ENCODE measurements at places on chromosomes 5 and 9.

- DNase-seq = no peak
Observed at GRCh38 chr5:129079496-129079895, 15.1 kb upstream of the ISOC1 start.

DNA sequence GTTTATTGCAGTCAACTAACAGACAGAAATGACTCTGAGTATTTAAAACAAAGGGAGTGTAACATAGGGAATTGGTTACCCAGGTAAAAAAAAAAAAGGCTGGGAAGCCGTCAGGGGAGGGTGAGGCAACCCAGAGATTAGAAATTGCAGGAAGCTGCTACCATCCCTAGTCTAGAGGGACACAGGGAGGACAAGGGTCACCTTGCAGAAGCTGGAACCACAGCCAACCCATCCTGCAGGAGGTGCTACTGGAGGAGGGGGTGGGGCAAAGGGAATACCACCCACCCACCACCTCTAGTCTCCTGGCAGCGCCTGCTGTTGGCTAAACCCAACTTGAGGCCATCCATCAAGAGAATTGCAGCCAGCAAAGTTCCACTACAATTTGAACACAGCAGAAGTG, 6.5 kb downstream of the CAST start:
- no peak for DNase-seq

DNA sequence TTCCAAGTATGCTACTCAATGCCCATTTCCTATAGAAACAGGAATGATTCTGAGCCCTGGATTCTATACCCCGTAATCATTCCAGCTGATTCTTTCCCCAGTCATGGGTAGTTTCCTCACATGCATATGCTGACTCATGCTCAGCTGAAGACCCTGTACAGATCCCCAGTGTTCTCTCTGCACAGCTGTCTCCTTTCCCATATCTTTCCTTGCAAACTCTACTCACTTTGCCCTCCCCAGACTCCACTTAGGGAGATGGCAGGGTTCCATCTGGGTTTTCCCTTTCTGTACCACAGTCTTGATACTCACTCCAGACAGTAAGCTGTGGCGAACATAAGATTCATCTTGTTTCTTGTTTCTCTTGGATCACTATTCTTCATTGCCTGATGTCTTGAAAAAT, 357.6 kb downstream of the RAB3C start:
- DNase-seq = no peak

DNA sequence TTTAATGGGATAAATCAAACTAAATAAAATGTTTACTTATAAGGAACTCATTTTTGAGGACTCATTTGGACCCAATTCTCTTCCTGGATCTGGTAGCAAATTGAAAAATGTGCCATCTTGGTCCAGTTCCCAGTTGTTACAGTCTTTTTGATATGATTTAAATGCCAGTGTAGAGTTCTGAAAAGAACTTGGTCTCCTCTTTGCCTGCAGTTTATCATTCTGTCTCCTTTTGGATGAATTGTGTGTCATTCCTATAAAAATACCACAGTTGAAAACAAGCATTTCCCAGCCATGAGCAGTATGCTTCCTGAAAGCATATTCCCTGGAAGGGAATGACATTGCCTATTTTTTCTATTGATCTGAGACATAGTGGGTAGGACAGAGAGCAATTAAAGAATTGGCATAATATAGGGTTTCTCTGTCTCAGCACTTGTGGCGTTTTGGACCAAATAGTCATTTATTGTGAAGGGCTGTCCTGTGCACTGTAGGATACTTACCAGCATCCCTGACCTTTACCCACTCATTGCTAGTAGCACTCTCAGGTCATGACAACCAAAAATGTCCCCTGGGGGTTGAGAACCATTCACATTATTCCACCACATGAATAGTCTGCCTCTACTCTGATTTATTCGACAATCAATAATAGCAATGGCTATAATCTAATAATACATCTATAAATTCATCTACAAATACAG, 181.8 kb downstream of the NXNL2 start:
- no peak for DNase-seq

- DNase-seq = no peak
Observed at GRCh38 chr5:76273206-76273885, 129.7 kb upstream of the IQGAP2 start.

GRCh38 chr9:105483618-105484017, 35.8 kb downstream of the FSD1L start:
- no peak for DNase-seq

DNA sequence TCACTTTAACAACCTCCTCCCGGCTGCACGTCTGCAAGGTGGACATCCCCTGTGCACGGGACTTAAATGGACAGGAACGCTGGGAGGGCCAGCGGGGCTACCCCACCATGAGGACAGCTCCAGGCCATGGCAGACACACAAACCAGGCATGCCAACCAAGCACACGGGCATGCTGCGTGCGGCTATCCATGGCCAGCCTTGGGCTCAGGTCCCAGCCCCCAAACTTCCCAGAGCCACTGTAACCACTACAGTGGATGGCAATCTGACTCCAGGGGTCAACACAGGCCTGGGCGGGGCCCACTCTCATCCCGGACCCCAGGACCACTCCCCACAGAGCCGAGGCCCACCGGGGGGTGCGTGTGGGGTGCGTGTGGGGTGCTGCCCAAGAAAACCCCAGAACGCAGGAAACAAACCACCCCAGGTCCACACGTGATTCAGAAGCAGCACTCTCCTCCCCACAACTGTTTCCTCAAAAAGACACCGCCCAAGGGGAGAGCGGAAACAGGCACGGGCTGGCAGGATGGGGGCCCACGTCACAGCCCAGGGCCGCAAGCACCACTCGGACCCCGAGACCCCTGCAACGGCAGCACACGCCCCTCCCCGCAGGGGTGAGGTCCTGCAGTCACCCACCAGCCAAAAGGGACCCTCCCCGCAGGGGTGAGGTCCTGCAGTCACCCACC, 7.4 kb downstream of the SLC12A7 start:
- DNase-seq = peak; percentile 70

DNA sequence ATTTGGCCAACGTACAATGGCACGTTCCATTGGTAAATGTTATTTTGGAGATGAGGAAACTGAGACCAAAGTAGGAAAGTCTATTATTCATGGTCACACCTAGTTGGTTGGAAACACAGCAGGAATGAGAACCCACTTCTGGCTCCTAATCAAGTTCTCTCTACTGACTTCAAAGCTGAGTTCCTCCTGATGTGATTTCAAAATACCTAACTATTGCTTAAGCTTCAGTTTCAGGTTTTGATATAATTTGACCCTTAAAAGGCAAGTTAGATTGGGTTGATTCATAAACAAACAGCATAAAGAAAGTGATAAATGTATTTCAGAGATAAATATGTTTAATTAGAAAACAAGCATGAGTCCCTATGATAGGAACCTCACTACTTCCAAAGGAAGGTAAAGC, 312.5 kb downstream of the PARP8 start:
- DNase-seq = no peak

DNA sequence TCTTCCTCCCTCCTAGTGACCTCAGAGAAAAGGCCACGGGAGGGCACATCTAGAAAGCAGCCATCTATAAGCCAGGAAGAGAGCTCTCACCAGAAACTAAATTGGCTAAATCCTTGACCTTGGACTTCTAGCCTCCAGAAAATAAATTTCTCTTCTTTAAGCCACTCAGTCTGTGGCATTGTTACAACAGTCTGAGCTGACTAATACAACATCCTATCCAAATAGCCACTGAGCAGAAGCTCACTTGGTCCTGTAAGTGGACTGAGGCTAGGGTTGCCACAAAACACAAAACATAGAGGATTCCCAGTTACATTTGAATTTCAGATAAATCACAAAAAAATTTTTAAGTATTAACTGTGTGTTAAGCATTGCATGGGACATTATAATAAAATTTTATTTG, 383.4 kb downstream of the MLLT3 start:
- DNase-seq = no peak

DNA sequence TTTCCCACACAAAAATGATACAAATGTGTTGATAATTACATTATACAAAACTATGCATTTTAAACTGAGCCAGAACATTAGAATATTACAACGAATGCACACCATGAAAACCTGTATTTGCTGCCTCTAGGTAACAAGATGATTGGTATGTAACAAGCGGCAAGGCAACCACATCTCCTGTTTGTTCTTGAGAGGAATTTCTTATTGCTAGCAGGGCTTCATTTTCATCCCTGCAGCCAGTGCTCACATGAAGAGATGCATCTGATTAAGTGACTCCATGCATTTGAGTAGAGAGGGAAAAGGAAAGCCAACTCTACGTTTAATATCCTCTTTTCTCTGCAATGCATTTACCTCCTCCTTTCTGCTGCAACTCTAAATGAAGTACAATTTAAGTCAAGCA, 36.6 kb downstream of the FRMD3 start:
- no peak for DNase-seq

DNA sequence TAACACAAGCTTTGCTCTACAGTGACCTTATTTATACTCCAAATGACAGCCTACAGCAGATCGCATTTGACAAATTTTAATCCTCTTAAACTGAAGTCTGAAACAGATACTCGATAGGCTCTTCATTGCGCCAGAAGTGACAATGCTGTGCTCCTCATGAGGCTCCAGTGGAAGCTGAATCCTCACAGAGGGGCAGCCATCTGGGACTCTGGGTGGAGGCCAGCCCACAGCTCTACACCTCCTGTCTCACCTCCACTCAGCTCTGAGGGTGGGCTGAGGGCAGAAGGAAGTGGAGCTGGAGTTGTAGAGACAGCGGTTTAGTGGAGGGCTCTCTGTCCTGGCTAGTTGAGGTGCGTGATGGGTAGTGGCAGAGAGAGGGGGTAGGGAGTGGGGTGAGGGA, 283.3 kb upstream of the ANKRD55 start:
- DNase-seq = no peak

- DNase-seq = no peak
Observed at GRCh38 chr5:96712100-96712746, 50.0 kb downstream of the CAST start.

DNA sequence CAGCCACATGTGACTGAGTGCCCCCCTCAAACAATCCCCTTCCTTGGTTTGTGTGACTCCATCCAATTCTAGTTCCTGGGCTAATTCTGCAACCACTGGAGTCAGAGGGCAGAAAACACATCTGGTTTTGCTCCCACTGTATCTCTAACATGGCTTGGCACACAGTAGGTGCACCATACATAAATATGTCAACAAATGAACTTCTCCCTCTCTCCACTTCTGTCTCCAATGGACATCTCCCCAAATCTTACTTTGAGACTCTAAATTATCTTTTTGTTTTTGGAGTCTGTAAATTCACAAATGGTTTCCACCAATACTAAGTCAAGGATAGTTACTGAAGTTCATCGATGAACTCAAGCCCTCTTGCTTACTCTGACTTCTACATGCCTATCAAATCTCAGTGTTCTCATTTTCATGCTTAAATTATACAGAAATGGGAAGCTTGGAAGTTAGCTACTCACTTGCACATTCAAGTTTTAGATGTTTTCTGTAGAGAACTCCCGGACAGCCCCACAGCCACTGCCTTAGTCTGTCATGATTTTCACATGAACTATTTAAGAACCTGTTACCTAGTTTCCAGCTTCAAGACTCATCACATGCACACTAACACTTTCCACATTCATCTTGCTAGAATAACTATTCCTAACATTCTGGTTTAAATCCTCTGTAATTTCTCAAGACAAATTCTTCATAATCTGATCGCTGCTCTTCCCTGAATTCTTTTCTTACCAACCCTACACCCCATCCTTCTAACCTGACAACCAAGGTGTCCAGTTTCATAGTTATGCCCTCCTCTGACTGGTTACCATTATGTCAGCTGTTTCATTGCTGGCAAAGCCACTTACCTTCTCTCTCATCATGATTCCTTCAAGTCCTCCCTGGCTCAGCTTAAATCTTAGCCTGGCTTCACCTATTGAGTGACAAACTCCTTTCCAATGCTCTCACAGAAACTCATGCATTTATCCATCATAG, 6.0 kb downstream of the RPL37 start:
- no peak for DNase-seq

- DNase-seq = peak; percentile 18
Observed at GRCh38 chr5:151924564-151925301, at the start of gene GLRA1. Gene GLRA1 (minus strand): TSS chr5:151924851. CDS start chr5:151924549, 302 bp downstream.

DNA sequence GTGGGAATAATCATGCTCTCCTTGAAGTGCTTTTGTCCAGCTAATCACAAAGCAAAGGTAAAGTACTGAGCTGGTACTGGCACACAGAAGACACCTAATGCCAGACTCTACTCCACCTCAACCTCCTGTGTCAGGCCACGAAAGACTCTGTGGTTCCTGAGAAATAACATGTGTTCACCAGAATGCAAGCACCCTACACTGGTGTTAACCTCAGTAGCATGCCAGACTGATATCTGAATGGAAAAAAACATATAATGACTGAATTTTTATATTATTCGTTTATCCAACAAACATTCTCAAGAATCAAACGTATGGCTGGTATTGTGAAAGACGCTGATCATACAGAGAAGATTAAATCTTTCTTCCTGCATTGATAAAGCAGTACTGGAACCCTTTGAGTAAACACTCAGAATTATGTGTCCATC, 97.1 kb upstream of the IFNE start:
- DNase-seq = no peak

DNA sequence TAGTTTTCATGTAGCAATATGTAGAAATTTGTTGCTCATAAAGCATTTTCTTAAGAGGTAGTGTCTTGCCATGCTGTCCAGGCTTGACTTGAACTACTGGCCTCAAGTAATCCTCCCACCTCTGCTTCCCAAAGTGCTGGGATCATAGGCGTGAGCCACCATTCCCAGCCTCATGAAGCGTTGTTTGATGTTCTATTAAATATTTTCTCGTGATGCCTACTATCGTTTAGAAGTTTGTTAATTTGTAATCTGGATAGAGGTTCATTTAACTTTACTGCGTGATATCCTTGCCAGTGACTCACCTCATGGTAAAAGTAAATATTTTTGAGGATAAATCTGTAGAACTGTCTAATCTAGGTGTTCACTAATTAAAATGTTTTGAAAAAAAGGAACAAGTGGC, 82.6 kb downstream of the VCAN start:
- no peak for DNase-seq

GRCh38 chr5:150274811-150275210, 14.8 kb downstream of the CAMK2A start:
- no peak for DNase-seq

All from GM19239 (cell line).